ENCODE measurements at places on chromosomes 1 and 21.

DNA sequence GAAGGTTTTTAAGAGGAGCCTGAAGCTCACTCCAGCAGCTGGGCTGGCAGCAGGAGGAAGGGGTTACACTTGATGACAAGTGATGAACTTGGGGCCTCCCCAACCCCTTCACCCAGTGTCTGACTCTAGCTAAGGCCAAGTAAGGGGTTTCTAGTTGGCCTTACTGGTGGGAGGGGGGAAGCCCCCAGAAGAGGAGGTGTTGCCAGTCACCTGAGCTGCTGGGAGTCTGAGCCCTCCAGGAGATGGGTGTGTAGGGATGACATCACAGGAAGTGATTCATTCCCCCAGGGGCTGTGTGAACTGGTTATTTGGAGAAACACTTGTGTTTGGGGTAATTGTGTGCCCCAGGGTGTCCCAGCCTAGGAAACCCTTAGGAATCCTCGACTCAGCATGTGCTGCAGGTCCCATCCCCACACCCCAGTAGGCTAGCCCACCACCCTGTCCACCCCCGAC lies 3.1 kb downstream of the PADI1 start:
- no peak for DNase-seq

DNA sequence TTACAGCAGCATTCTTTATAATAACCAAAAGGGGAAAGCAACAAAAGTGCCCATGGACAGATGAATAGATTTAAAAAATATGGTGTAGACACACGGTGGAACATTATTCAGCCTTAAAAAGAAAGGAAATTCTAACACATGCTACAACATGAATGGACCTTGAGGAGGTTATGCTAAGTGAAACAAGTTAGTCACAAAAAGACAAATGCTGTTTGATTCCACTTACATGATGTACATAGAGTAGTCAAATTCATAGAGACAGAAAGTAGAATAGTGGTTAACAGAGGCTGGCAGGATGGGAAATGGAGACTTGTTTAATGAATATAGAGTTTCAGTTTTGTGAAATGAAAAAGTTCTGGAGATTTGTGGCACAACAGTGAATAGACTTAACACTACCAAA lies 151.4 kb downstream of the CYYR1 start:
- DNase-seq, result no peak

GRCh38 chr1:63411066-63411465 lies 43.6 kb downstream of the ALG6 start:
- DNase-seq, result no peak

DNA sequence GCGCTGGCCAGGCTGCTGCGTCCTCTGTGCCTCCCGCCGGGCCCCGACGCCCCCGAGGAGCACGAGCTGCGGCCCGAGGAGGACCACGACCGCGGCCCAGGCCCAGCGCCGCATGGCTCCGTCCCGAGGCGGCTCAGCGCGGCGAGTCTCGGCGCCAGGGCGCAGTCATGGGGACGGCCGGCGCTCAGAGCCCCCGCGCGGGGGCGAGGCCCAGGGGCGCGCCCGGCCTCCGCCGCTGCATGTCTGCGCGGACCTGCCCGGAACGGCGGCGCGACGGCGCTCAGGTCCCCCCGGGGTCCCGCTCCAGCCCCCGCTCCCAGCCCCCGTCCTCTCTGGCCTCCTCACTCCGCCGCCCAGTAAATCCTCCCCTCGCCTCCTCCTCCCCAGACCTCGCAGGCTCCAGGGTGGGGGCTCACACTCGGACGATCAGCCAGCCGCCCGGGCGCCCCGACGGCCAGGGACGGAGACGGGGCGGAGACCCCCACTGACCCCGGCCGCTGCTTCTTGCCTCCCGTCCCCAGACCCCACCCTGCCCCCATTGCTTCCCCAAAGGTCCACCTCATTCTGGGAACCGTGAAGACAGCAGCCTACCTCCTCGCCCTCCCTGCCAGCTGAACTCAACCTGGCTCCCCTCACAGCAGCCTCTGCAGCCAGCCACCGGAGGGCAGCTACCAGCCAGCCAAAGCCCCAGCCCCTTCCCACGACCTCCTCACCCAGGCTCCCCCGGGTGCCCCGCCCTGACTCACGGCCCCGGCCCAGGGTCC lies at the start of gene C1QTNF12:
Gene C1QTNF12 (minus strand): TSS at position 146 of the 764 bp plus-strand sequence. CDS start 32 bp downstream, at position 114.
- DNase-seq, result no peak

DNA sequence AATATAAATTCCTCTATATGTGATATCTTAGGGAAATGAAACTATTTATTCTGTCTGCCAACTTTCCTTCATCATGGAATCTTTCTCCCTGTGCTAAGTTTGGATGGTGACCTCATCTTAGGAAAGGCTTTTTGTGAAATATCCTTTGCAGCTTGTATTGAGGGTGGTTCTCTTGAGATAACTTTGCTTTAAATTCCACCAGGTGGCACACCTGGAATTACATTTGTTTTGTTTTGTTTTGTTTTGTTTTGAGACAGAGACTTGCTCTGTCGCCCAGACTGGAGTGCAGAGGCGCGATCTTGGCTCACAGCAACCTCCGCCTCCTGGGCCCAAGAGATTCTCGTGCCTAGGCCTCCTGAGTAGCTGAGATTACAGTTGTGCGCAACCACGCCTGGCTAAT lies 7.6 kb upstream of the CD1A start:
- no peak for DNase-seq
